ENCODE measurements at places on chromosomes 1 and 21. TPM values are rescaled to one million over a fixed set of nuclear protein-coding genes. Genes with fewer than 3 reads are reported as not detected.

IRF6 gene
- total RNA-seq = 0.10 TPM

DNA sequence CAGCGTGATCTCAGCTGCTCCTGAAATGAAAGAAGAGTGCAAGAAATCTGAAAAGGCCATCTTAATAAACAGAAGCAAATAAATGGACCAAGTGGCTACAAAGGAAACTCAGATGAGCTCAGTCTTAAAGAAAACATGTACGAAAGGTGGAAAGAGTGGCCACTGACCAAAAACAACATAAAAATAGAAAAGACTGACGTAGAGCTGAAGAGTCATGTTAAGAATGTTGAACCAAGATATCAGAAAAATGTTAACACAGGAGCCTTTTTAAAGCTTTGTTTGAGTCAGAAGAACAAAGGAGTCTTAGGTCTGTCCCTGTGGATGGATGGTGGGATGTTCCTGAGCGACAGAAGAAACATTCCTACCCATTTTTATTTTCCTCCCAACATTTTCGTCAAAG, 30.8 kb upstream of the ZNF648 start:
- no peak overlapping the region for H3K27ac ChIP-seq
- no peak for DNase-seq
- H3K27me3 ChIP-seq = peaks cover 13% of the 10 kb centered on the region
- H3K4me3 ChIP-seq = no peak overlapping the region
- H3K4me1 ChIP-seq = peaks cover 32% of the 10 kb centered on the region

DNA sequence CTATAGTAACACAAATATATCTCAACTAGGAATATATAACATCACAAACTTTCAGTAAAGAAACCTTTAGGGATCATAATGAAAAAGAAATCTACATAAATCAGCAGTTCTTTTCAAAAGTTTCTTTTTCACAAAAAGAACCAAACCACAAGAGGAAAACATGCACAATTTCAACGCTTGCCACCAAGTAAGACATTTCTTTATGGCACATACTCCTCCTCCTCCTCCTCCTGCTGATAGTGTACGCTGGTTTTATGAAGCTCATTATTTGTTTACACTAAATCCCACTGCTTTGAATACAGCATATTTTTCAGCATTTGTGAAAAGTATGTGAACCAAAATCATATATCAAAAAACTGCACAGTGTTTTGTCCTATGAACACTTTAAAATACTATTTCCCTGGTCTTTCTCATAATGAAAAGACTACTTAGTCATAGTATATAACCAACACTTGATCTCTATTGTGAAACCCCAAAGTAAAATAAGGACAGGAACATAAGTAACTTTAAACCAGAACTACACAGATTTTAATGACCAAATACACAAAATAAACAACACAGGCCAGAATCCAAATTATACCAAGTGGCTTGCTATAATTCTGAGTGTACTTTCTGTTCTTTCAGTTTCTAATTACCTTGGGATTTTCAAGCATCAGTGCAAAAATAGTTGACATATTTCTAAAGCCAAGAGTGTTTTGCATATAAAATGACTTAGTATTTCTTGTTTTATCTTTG, 184.2 kb downstream of the EIF4G3 start:
- H3K27ac ChIP-seq = peak overlapping the region; percentile 82
- H3K27me3 ChIP-seq = no peaks in the 10 kb centered on the region
- H3K36me3 ChIP-seq = peaks cover 8% of the 10 kb centered on the region
- peaks cover 38% of the 10 kb centered on the region for H3K4me1 ChIP-seq
- DNase-seq = no peak
- peak overlapping the region; percentile 48 for H3K4me3 ChIP-seq

GRCh38 chr1:12112711-12113161, 49.6 kb downstream of the TNFRSF8 start:
- no peak overlapping the region for H3K27ac ChIP-seq
- H3K36me3 ChIP-seq = peaks cover 28% of the 10 kb centered on the region
- H3K27me3 ChIP-seq = no peaks in the 10 kb centered on the region
- no peak for DNase-seq

LMX1A gene
- not detected for total RNA-seq

DMBX1 gene
- total RNA-seq = 0.30 TPM

HSPA6 gene
- 1.2 TPM for total RNA-seq

GRCh38 chr1:74247881-74248528, 12.8 kb downstream of the TNNI3K start:
- H3K27me3 ChIP-seq = no peaks in the 10 kb centered on the region
- no peak overlapping the region for H3K27ac ChIP-seq
- DNase-seq = no peak
- no peaks in the 10 kb centered on the region for H3K4me1 ChIP-seq
- H3K4me3 ChIP-seq = no peak overlapping the region

CD1D gene
- not detected for total RNA-seq

DNA sequence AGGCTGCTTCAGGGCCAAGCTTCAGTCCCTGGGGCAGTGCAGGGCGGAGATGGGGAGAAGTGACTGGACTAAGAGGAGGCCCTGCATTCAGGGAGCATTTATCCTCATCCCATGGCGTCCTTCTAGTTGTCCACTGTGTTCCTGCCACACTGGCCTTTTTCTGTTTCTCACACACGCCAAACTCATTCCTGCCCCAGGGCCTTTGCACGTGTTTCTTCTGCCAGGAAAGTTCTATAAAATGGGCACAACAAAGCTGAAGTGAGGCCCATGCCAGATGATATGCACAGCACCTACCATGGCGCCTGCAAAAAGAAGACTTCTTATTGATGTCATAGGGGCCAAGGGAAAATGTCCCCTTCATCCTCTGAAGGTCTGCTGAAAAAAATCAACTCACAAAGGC, 24.3 kb downstream of the MROH7 start:
- H3K4me3 ChIP-seq = no peak overlapping the region
- H3K27me3 ChIP-seq = peaks cover 2% of the 10 kb centered on the region
- H3K27ac ChIP-seq = no peak overlapping the region
- no peaks in the 10 kb centered on the region for H3K36me3 ChIP-seq

- peaks cover 10% of the 10 kb centered on the region for H3K4me1 ChIP-seq
- peak; percentile 34 for DNase-seq
- H3K27me3 ChIP-seq = peaks cover 58% of the 10 kb centered on the region
- no peak overlapping the region for H3K4me3 ChIP-seq
- H3K36me3 ChIP-seq = no peaks in the 10 kb centered on the region
Measured at GRCh38 chr1:20678599-20678998, 17.4 kb upstream of the DDOST start.

DNA sequence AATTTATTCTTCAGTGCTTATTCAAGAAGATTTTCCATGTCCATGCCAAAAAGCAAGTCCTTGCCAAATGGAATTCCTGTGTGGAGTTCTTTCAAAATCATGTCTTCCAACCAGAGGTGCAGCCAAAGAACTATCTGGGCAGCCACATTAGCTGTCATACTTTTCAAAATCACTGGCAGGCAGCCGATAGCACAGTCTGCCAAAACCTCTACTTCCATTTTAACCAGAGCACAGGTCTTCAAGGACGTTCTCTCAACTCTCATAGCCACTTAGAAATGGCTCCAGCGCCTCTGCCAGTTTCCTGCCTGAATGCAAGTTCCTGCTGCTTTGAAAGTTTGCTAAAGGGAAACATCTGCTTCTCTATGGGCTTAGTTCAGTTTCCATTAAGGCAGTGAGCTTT, 975.7 kb upstream of the ADGRL4 start:
- no peak overlapping the region for H3K4me3 ChIP-seq
- H3K27ac ChIP-seq = no peak overlapping the region
- H3K4me1 ChIP-seq = no peaks in the 10 kb centered on the region
- no peak for DNase-seq

DNA sequence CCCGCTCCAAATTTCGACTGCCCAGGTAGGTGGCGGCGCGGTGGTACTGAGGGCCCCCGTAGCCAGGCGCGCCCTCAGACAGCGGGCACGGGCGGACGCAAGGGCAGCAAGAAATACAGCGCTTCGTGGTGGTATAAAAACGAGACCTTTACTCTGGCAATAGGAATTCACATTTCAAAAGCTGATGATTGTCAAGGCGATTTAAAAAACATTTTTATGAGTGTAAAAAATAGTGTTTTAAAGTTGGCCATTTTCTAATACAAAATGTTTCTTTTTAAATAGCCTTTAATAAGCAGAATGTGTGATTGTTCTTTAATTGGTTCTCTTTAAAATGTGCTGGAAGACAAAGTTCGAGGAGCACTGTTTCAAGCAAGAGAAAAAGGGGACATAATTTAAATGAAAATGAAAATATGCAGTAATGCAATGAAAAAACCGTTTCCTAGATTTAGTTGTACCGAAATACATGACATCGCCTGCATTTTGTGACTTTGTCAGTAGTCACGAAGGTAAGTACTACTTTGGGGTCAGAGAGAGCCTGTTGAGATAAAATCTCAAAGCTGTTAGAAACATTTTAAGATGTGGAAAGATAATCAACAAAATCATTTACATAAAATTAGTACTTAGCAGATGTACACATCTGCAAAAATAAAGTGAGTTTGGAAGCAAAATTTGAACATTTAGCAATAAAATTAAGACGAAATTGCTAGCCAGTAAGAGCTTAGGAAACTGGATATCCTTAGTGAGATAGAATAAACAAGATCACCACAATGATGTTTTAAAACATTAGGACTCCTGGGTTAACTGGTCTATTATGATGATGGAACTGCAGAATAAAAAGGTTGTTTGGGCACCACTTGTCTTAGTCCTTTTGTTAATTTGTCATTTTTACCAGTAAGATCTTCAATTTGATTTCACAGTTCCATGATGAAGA, 1.1 kb upstream of the PSMG1 start:
- DNase-seq = no peak
- H3K27me3 ChIP-seq = no peaks in the 10 kb centered on the region
- H3K27ac ChIP-seq = peak overlapping the region; percentile 92
- peaks cover 28% of the 10 kb centered on the region for H3K36me3 ChIP-seq

- no peak overlapping the region for H3K27ac ChIP-seq
- H3K4me3 ChIP-seq = no peak overlapping the region
- peaks cover 24% of the 10 kb centered on the region for H3K27me3 ChIP-seq
- no peak for DNase-seq
Measured at GRCh38 chr21:35611708-35612132, 448.6 kb downstream of the SETD4 start.

DNA sequence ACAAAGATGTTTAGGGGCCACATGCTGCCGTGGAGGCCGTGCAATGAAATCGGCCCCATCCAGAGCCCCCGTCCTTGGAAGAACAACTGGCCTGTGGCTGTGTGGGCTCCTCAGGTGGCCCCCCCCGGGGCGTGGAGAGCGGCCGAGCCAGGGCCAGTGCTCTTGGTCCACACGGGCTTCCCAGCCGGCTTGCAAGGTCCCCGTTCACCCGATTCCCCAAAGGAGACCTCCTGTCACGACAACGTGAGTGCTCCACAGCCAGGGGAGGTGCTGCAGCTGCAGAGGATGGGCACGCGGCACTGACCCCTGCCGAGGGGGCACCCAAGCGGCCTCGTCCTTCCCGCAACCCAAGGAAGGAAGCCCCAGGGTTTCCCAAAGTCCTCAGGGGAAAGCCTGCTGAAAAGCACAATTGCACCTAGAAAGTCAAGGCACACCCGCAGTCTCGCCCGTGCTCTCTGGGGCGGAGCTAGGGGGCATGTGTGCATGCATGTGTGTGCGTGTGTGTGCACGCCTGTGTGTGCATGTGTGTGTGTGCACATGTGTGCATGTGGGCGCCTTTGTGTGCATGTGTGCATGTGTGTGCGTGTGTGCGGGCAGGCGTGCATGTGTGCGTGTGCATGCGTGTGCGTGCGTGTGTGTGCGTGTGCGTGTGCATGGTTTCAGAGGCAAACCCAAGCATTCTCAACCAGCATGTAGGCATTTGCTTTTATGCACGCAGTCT, 48.2 kb downstream of the SLX9 start:
- DNase-seq = no peak
- H3K36me3 ChIP-seq = no peaks in the 10 kb centered on the region
- H3K27ac ChIP-seq = no peak overlapping the region
- no peaks in the 10 kb centered on the region for H3K4me1 ChIP-seq
- H3K4me3 ChIP-seq = no peak overlapping the region

GRCh38 chr1:183331091-183331742, 87.0 kb downstream of the NMNAT2 start:
- H3K27ac ChIP-seq = no peak overlapping the region
- peaks cover 37% of the 10 kb centered on the region for H3K27me3 ChIP-seq
- H3K36me3 ChIP-seq = no peaks in the 10 kb centered on the region
- DNase-seq = no peak
- no peak overlapping the region for H3K4me3 ChIP-seq

- H3K4me3 ChIP-seq = no peak overlapping the region
- H3K27ac ChIP-seq = no peak overlapping the region
- peaks cover 2% of the 10 kb centered on the region for H3K36me3 ChIP-seq
- no peak for DNase-seq
- peaks cover 27% of the 10 kb centered on the region for H3K4me1 ChIP-seq
- H3K27me3 ChIP-seq = peaks cover 55% of the 10 kb centered on the region
Measured at GRCh38 chr1:212601524-212601923, 7.0 kb upstream of the ATF3 start.

DNA sequence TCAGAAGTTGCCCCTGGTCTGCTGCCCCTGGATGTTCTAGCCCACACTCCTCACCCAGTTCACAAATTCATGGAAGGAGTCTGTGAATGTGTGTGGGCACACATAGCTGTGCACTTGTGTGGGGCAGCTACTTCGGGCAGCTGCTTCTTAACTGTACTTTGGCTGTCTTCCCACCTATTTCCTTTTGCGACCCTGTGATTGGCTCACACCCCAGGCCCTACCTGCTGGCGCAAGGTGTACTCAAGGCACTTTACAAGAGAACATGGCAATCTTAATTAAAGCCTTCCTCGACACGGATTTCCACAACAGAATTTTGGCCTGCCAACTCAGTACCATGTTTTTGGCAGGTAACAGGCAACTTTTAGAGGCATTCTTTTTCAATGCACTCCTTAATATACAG, 86.5 kb upstream of the CTTNBP2NL start:
- no peak overlapping the region for H3K27ac ChIP-seq
- H3K36me3 ChIP-seq = no peaks in the 10 kb centered on the region
- no peaks in the 10 kb centered on the region for H3K4me1 ChIP-seq
- no peak overlapping the region for H3K4me3 ChIP-seq

DNA sequence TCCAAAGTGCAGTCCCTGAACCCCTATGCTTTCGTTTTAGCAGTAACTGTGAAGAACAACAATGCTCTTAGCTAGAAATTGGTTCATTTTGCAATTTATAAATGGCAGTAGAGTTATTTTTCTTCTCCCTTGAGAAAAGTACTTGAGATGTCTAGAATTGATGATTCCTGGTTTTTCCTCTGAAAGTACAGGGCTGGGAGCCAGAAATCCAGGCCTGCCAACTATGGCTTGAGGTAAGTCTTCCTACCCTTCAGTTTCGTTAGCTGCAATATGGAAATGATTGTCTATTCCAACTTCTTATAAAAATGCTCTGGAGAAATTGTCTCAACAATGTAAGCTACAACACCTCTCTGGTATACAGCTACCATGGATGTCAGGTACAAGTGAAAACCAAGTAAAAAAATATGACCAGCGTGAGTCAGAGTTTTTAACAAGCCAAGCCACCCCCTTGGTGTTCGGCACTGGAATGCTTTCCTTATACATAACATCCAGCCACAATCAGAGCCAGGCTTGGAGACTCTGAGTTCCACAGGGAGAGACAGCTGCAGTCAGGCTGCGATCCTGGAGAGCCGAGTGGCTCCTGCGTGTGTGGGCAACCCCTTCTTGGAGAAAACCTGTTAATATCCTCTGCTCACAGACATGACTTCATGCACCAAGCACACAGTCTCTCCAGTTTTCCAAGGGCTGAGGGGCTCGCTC, 22.0 kb downstream of the TSPAN2 start:
- no peak overlapping the region for H3K4me3 ChIP-seq
- H3K27me3 ChIP-seq = no peaks in the 10 kb centered on the region
- DNase-seq = no peak
